Pancreas (tissue), 10 donors: ENCODE measurements at places on chromosomes 5 and 9.

GRCh38 chr5:74337254-74337983 is 303.1 kb downstream of the ENC1 start:
- no peak for DNase-seq

GRCh38 chr5:112691758-112692157 is 45.9 kb upstream of the APC start:
- DNase-seq = no peak

DNA sequence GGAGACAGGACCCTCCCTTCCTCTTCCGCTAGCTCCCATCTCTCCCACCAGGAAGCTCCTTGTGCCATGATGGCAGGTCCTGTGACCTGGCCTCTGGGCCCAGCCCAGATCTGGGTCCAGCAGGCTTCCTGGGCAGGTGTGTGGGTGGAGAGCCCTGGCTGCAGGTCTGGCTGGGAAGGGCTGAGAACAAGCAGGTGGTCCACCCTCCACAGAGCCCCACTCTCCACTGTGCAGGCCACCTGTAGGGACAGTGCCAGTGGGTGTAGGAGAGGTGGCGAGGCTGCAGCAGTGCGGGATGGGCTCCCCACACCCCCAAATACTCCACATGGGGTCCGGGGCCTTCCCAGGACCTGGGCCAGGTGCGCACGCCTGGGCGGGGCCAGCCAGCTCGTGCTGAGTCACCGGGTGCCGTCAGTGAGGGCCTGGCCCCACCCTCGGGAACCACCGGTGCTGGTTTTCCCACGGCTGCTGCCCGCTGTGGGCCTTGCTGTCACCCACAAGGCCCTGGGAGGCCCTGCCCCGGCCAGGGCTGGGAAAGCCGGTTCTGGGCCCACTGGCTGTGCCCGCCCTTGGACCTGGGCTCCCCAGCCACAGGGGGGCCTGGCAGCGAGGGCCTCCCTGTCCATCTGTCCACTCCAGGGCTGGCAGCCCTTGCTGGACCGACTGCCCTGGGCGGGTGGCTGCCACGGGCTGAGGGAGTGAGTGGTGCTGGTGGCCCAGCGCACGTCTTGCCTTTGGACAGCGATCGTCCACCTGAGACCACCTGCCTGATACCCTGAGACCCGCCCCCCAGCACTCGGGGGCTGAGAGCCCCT is 9.3 kb upstream of the NRARP start:
- peak; percentile 99 for DNase-seq

- DNase-seq = no peak
Measured at GRCh38 chr5:175027390-175027789, 303.0 kb downstream of the MSX2 start.

DNA sequence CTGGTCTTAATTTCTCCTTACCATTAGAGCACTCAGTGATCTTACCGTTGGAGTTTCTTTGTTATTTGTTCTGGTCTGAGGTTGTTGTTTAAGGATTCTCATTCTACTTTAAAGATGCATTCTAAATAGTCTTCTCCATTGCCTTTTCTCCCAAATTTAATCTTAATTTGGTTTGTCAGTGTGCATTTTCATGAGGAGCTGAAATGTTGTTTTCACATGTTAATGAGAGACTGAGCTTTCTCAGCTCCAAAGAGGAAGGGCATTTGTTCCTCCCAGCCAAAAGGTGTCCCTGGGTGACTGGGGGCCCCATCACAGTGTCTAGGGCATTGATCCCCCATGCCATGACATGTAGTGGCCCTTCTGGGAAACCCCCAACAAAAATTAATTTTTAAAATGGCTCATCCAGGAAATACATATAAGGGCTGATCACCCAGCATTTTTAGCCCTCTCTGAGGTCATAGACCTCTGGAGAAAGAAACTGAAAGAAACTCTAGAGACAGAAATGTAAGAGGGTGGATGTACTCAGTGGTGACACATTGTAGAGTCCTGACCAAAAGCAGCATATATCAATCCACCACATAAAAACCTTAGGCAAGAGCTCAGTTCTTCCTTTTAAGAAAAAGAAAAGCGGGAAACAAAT is 240.4 kb upstream of the RAI14 start:
- DNase-seq = no peak

GRCh38 chr5:5352675-5353074 is 69.8 kb upstream of the ICE1 start:
- no peak for DNase-seq

- no peak for DNase-seq
Measured at GRCh38 chr5:643811-644271, 31.7 kb downstream of the CEP72 start.

GRCh38 chr5:14118551-14119320 is 24.4 kb upstream of the TRIO start:
- DNase-seq = peak; percentile 55

DNA sequence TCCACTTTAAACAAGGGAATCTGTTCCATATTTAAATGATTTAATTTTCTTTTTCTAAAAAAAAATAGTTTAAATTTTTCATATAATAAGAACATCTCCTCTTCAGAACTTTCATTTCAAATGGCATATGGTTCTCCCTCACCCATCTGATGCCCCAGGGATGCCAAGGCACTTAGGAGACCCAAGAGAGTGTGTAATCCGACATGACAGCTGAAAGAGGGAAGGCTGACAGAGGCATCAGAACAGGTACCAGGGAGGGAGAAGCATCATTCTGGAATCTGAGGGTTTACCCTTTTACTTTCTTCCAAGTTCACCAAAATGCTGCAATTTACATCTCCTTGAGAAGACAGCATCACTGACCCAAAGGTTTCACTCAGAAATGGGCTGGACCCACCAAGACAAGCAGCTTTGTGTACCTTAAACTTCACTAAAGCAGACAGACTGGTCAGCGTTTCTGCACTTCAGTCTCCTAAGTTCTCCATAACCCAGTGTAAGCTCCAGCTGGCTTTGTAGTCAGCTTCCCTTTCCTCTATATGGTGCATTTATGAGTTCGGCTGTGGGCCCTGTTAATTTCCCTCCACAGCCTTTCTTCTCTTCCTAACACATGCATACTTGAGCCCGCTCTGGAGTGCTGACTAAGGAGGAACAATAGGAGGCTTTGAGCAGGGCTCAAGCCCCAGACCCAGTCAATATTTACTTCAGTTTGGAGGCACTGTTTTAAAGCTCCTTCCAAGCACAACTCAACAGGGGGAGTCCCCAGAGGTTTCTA is 17.7 kb downstream of the EFNA5 start:
- no peak for DNase-seq

DNA sequence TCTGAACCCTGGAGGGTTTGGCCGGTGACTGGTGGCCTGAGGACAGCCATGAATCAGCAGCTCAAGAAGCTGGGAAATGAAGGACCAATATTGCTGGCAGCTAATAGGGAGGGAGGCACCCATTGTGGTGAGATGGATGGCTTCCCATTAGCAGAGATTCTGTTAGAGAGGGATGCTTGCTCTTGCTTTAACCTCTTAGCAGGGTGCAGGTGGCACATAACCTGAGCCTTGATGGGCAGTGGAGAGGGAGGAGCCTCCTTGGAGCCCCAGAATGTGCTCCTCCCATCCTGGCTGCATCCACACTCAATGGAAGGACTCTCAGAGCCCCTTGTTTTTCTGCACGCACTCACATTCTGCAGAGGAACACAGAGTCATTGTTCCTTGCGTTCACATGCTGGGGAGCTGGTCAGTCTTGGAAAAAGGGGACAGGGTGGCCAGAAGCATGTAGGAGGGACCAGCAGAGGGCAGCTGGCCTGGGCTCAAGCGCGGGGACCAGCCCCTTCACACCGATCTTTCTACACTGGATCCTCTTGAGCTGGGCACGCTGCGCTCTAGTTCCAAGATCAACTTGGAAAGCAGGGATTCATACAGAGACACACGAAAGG is 161.8 kb downstream of the MED10 start:
- no peak for DNase-seq

DNA sequence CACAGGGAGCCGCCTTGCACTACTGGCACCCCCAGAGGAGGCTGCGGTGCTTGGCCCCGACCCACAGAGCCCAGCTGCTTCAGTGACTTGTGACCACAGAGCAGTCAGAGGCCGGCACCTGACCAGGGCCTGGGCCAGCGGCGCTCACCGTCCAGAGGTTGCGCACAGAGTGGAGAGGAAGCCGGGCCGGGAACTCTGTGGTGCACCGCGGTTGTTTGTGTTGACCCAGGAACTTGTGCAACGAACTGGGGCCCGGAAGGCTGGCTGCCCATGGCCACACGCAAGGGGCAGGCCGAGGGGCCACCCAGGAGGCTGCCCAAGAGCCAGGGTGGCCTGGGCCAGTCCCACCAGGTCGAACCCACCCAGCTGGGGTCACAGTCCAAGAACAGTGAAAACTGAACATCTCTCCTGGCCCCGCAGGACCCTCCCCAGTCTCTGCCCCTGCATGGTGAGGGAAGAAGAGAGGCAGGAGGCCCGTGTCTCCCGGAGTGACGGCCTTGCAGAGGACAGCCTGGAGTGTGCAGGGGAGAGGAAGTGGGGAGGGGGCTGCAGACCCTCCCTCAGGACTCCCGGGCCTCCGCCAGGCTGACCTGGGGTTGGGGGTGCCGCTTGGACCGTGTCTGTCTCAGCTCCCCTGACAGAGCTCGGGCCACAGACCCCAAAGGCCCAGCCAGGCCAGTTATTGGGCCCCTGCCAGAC is 42.8 kb upstream of the EGFL7 start:
- DNase-seq = peak; percentile 72

- no peak for DNase-seq
Measured at GRCh38 chr9:27421577-27421976, 102.5 kb upstream of the IFNK start.

GRCh38 chr5:139439013-139439903 is at the start of gene DNAJC18:
Gene DNAJC18, minus strand, starts transcription at chr5:139439525. Its CDS starts 80 bp downstream, at chr5:139439445.
- peak; percentile 91 for DNase-seq

- DNase-seq = no peak
Measured at GRCh38 chr5:124789104-124789605, 42.7 kb upstream of the ZNF608 start.

GRCh38 chr5:151925340-151925739 is 689 bp upstream of the GLRA1 start:
- no peak for DNase-seq

- no peak for DNase-seq
Measured at GRCh38 chr5:176891331-176891958, 7.7 kb downstream of the HK3 start.

DNA sequence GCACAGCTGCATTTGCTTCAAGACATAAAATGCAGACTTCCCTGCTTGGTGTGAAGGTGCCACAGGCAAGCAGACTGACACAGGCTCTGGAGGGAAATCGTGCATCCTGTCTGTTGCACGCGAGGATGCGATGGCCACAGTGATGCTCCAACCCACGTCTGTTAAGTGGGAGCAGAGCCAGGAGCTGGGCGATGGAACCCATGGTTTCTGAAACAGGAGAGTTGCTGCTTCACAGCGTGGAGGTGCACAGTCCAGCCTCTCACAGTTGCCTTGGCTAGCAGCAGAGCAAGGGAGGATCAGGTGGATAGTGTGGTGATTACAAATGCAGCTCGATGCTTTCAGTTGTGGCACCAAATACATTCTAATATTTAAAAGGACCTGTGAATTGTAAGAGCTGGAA is 108.8 kb downstream of the TENT4A start:
- DNase-seq = no peak

DNA sequence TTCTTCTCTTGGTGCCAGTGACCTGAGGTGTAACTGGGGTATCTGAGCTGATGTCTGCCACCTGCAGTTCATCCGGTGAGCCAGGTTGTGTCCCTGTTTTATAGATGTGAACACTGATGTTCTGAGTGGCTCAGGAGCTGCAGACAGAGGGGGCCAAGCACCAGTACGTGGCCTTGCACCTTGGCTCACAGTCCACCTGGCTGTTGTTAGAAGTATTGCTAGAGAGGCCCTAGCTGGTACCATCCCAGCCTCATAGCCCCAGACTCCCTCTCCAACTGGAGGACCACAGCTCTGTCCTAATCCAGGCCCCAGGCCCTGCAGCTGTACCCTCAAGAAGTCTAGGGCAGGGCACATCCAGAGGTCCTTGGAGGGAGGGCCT is 16.2 kb downstream of the PHF2 start:
- no peak for DNase-seq

- no peak for DNase-seq
Measured at GRCh38 chr5:158265931-158266700, 407.2 kb upstream of the CLINT1 start.

DNA sequence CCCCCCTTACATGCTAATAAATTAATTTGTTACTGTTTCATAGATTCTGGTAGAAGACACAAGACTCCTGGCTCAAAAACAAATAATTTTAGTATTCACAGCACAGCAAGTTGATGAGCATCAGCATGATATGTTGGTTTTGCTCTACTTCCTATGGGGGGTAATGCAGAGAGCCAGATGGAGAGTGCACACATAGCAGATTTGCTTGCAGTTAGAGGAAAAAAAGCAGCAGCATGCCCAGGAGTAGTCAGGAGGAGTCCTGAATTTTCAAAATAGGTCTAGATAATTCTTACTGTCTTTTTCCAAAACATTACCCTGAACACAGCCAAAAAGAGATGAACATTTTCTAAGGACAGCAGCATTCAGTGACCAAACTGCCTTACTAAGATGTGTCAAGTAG is 261.3 kb downstream of the COX7C start:
- no peak for DNase-seq
